Heart left ventricle (tissue), 16 donors: ENCODE measurements at places on chromosomes 16 and 17. TPM values are rescaled to one million over a fixed set of nuclear protein-coding genes. Genes with fewer than 3 reads are reported as not detected.

KRTAP2-3 gene
- total RNA-seq = not detected

TMEM88 gene
- 16.7 TPM for total RNA-seq

DNA sequence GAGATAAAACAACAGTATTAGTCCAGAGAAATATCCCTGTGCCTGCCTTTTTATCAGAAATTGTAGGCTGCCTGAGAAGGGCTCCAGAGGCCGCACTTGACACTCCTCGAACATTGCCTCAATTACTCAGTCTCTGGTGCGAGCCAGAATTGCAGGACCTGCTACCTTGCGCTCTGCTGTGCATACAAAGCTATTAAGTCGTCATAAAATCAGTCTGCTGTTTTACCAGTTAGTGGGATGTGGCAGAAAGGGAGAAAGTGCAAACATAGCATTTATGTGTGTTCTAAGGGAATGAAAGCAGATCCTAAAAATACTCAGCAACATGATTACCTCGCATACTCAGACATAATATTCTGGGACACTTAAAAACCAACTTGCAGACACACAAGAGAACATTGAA, 70.6 kb downstream of the TMC6 start:
- DNase-seq = no peak
- peaks cover 10% of the 10 kb centered on the region for H3K4me1 ChIP-seq
- no peak overlapping the region for H3K4me3 ChIP-seq
- H3K27me3 ChIP-seq = no peaks in the 10 kb centered on the region

DNA sequence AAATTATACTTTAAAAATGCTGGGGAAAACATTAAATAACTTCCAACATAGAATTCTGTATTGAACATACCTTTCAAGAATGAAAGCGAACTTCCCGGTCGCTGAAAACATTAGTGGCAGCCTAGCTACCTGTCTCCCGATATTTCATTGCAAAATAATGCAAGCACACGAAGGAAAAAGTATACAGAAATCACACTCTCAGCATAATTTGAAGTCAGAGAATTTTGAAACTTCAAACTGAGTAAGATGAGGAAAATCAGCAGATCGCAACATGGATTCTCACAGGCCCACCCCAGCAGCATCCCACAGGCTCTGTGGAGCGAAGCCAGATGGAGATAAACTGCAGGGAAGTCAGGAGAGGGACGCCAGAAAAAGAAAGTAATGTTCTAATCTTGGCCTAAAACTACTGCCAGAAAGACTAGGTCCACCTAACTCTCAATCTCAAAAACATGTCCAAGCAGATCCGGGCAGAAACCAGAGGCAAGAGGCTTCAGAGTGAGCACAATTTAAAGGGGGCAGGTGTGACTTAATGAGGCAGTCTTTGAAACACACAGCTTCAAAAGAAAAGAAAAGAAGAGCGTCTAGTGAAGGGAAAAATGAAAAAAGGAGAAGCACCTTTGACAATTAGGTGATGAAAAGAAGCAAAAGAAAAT, 4.8 kb upstream of the GOSR1 start:
- H3K36me3 ChIP-seq = no peaks in the 10 kb centered on the region
- H3K27me3 ChIP-seq = no peaks in the 10 kb centered on the region
- no peak overlapping the region for H3K4me3 ChIP-seq
- no peak overlapping the region for H3K27ac ChIP-seq
- no peak for DNase-seq
- H3K4me1 ChIP-seq = peaks cover 13% of the 10 kb centered on the region
